Breast epithelium (tissue), 4 donors: ENCODE measurements at places on chromosomes 6 and 20. TPM values are rescaled to one million over a fixed set of nuclear protein-coding genes. Genes with fewer than 3 reads are reported as not detected.

The EGFL8 gene
- 19.6 TPM for total RNA-seq

The NDUFAF5 gene
- total RNA-seq: 20.5 TPM

The PLA2G7 gene
- total RNA-seq: 1.3 TPM

The GFOD1 gene
- 33.3 TPM for total RNA-seq
